ENCODE measurements at places on chromosomes 3 and 15.

DNA sequence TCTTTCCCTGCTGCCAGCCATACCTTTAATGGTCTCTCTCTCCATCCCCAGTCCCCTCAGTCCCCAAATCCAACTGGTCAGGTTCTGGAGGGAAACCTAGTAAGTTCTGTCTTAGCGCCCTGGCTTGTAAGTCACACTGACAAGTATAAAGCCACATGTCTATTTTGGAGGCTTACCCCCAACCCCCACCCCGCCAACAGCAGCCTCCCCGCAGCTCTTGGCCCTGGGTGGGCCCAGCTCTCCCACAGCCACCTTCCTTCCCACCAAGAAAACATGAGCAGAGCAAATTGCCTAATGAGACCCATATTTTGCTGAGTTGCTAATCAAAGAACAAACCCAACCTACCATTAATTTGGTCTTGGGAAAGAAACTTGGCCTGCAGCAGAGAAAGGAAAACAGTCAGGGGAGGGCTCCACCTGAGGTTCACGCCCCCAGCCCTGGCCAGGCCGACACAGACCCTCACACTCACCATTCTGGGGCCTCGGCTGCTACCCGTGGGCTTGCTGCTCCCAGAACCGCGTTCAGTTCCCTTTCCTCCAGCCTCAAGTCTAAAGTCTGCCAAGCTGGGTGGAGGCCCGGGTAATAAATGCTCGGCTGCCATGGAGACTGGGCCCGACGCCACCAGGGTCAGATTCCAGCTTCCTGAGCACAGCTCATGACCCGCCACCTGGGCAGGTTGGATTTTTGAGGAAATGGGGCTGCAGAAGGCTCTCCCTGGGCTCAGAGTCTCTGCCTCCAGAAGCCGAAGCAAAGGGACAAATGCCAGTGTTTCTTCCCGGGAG, at the start of gene CALML4:
TSS of gene CALML4 (minus strand) at position 557 of the 782 bp plus-strand sequence. CDS start at position 472, 85 bp downstream.
- no peak for DNase-seq

DNA sequence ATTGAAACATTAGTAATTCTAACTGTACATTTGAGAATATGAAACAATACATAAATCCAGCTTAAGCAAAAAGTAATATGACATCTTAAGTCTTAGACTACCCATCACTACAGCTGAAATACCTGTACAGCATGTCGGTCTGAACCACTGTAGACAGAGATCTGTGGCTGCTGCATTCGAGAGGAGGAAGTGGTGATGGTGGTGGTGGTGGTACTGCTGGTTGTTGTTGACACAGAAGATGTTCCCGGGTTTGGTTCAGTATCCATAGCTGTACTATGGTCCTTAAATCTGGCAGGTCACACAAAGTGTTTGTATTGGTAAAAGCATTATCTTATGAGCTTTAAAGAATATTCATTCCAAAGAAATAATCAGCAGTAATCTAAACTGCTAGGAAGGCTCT, 2.9 kb downstream of the PHC3 start:
- peak; percentile 8 for DNase-seq

DNA sequence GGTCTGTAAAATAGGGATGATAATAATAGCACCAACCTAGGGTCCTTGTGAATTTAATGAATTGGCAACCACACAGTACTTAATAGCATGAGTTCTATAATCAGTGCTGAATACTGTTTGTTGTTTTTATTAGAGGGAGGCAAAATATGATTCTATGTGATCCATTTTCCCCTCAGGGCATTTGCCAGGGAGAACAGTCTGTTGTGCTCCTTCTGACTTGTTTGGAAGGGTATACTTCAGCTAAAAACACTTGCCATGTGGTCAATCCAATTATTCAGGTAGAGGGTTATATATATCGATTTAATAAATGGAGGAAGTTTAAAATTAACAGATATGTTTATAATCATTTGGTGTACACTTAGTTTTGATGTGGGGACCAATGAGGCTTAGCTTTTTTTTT, 305.3 kb downstream of the CHST2 start:
- no peak for DNase-seq

DNA sequence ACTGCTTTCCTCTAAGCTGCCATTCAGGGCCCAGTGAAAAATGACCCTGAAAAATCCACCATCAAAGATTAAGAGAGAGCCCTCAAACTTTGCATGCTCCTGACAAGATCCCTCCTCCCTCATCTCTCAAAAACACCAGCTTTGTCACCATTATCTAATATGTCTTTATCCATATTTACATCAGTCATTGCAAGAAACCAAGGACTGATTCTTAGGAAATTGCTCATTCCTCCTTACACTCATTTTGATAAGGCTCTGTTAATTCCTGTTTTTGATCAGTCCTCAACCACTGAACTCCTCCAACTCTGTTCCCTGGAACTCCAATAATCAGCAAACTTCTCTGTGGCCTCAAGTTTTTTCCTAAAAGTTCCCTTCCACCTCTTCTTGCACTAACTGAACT, 51.8 kb downstream of the CD200 start:
- DNase-seq = no peak

DNA sequence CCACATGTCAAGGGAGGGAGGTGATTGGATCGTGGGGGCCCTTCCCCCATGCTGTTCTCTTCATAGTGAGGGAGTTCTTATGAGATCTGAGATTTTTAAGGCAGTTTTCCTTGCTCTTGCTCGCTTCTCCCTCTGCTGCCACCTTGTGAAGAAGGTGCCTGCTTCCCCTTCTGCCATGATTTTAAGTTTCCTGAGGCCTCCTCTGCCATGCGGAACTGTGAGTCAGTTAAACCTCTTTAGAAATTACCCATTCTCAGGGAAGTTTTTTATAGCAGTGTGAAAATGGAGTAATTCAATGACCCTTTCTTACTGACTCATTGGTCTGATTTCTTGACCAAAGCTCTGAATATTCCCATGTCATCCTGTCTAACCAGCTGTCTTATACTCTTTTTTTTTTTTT, 484.4 kb upstream of the TPRG1 start:
- DNase-seq = no peak

DNA sequence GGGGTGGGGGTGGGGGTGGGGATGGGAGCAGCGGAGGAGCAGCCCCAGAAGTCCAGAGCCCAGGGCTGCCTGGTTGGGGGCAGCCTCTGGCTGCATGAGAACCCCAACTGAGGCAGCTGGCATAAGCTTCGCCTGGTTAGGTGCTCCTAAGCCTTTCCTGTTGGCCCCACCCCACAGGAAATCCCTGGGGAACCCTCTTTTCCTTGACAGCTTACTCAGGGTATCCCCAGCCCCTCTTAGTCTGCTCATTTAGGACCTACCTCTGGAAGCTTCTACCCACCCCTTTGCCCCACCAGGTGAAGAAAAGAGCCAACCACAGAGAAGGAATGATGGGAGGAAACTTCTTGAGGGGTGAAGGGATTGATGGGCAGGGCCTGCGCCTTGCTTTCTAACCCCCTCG, 53.4 kb downstream of the IL20RB start:
- DNase-seq = no peak

GRCh38 chr3:177144922-177145321, 52.4 kb downstream of the TBL1XR1 start:
- DNase-seq = no peak

GRCh38 chr3:100213891-100214573, 46.8 kb upstream of the TBC1D23 start:
- no peak for DNase-seq
